ENCODE measurements at places on chromosomes 11 and 22.

GRCh38 chr11:35380603-35381002 is 38.8 kb downstream of the SLC1A2 start:
- DNase-seq = no peak

GRCh38 chr22:49969751-49970527 is 9.4 kb downstream of the PIM3 start:
- DNase-seq = no peak

DNA sequence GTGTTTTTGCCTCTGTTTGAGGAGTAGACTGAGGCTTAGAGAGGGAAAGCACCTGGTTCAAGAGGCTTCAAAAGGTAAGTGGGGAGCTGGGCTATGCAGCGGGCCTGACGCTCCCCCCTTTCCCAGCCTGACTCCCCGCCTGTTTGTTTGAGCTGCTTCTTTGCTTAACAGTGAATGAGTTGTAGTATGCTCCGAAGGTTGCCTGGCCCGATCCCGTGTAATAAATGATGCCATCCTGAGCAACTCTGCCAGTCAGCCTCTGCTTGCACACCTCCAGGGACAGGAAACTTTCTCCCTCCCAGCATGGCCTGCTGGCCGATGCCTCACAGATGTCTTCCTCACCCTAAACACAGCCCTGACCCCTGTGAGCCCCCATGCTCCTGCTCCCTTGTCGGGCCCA is 45.5 kb upstream of the TTLL12 start:
- no peak for DNase-seq

DNA sequence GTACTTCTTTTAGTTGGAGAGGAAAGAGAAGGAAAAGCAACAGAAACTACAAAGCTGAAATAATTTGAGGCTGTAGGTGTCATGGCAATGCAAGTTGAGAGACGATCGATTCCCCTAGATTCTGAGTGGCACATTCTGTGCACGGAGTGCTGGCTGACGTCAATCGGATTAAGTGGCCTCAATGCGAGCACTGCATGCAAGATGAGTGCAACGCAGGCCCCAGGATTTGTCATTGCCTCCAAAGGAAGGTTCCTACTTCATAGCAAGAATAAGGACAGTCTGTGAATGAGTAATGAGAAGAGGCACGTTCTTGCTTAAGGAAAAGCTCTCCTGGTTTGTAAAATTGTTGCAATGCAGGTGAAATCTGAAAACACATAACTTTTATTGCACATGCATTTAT is 892.4 kb downstream of the KCNA4 start:
- DNase-seq = no peak

- DNase-seq = peak; percentile 50
These were observed 49.8 kb upstream of the CYP2D6 start for GRCh38 chr22:42180349-42180842.

GRCh38 chr11:68939583-68940555 is 36.2 kb downstream of the IGHMBP2 start:
- no peak for DNase-seq

DNA sequence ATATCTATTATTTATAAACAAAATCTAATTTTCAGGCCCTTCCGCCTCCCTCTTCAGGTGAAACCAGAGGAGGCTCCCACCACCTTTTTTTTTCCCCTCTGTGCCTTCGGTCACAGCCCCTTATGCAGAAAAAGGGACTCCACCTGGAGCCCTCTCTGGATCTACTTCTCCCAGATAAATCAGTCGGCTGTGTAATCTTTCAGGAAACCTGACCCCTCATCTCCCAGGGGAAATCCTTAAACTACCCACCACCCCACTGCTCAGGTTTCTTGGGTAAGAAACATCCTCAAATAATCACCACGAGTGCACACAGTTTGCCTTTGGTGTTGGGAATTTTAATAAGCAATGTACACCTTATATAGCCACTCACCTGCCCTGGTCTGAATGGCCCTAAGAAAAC is 104.2 kb downstream of the NAV2 start:
- DNase-seq = no peak

DNA sequence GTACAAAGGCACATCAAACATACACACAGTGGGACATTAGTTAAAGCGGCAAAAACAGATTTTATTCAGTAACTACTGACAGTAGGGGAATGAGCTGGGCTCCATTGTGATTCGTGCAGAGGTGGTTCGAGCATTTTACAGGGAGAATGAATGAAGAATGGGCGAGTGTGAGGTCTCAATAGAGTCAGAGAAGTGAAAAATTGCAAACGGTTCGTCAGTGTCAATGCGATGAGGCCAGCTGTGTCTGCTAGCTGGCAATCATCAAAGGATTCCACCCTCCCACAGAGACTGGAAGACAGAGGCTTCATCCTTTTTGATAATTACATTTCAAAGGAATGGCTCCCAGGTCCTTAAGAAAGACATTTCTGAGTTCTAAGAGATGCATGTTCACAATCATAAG is 17.4 kb downstream of the OR4D9 start:
- no peak for DNase-seq

DNA sequence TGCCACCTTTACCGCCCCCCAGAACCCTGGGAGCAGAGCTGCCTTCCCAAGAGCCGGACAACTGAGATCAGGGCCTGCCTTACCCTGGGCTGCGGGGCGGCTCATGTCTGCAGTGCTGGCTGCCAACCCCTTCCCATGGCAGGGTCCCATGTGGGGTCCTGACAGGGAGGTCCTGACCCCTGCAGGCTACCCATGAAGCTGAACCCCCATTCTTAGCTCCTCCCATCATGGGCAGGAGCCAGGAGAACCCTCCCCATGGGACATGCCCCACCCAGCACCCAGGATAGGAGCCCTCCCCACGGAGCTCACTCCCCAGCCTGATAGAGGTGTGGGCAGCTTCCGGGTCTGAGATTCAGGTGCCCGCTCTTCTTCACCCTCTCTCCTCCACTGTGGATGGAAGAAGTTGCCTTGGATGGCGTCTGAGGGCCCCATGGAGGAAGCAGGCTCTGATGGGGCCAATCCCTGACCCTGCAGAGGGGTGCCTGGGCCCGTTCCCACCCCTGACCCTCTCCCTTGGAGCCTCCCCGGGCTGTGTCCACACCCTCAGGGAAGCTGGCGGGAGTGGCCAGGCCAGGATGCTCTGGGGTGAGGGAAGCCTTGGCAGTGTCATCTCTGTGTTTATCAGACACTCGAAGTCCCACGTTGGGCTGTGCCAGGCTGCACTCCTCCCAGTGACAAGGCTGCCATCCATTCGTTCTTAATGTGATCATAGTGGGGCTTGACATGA is 1508.2 kb downstream of the BRD1 start:
- no peak for DNase-seq

DNA sequence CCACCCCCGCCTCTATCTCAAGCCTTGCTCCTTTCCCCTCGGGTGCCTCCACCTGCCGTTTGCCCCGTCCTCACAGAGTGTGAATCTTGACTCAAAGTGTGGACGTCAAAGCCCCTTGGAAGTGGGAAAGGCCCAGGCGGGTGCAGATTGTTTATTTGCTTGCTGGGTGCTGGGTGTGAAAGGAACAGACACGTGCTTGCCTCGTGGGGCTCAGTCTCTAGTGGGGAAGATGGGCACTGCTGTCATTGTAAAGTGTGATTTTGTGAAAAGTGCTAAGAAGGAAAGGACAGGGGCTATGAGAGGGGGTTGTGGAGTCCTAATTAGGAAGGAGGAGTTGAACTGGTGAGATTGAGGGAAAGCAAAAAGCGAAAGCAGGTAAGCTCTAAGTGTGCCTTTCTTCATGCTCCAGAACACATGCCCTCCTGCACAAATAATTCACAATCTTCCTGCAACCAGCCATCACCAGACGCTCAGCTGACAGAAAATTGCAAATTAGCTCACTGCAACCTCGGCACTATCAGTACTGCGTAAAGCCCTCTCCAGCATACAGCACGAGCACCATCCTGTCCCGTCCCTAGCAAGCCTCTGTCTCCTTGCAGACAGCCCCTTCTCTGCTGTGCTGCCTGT is 9.7 kb upstream of the GCAT start:
- no peak for DNase-seq

DNA sequence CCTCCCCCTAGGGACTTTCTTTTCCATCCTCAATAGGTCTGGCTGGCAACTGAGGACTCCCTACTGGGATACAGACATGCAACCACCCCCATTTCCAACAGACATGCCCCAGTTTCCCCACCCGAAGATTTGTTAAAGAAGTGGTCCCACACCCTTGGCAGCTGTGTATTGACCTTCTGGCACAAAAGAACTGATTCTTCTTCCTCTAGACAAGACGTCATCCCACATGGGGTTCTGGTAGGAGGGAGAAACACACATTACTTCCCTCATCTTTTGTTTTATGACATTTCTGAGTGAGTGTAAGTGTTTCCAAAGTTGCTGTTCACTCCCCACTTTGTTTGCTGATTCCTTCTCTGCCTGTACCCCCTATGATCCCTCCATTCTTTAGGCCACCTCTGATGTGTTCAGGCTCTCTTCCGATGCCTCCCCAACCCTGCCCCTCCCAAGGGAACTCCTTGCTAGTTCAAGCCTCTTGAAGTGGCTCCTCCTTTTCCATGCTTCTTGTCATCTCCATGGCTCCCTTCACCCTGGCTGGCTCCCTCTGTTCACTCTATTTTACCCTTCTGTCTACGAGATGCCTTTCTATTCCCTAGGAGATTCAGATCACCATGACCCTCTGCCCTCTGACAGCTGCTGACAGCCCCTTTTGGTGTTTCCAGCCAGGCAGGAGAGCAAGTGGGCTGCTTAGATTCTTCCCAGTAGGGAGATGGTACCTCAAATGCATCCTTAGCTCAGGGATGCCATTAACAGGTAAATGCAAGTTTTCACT is 4.3 kb downstream of the KIRREL3 start:
- DNase-seq = no peak

DNA sequence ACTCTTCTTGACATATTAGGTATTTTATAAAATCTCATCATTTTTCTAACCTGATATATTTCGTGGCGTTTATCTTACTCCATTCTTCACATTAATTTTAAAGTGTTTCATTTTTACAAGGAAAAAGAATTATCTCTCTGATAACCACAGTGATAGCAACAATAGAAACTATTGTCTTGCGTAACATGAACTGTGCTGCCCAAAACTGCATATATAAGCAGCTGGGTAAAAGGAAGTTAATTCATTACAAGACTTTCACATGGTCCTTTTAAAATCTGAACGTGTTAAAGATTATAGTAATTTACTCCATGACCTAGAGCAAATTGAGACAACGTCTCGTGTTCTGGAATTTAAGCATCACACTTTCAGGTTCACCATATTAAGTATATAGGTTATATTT is 210.4 kb upstream of the GRIA4 start:
- DNase-seq = no peak

DNA sequence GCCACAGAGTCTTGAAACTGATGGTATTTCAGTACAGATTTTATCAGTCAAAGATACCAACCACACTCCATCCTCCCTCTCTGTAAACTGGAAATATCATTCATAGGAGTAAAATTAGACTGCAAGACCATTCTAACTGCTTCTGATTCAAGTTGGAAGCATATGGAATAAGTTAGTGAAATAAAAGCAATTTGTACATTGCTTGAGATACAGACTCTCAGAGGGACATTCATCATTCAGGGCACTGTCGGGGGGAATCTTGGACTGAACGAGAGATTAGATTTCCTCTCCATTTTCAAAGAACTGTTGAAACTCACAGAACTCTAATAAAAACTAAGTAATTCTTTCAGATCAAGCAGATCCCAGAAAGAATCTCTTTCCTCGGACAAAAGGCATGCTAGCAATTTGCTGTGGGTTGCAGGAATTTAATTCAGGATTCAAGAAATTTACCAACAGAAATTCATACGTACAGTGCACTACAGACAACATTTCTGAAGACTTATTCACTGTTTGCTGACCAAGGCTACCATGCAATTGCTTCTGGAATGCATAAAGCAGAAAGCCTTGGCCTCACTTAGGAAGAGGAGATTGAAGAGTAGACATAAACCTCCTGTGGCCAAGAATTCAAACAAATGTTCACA is 34.1 kb downstream of the PAMR1 start:
- no peak for DNase-seq

- DNase-seq = no peak
These were observed 30.1 kb downstream of the IGHMBP2 start for GRCh38 chr11:68933605-68934320.

DNA sequence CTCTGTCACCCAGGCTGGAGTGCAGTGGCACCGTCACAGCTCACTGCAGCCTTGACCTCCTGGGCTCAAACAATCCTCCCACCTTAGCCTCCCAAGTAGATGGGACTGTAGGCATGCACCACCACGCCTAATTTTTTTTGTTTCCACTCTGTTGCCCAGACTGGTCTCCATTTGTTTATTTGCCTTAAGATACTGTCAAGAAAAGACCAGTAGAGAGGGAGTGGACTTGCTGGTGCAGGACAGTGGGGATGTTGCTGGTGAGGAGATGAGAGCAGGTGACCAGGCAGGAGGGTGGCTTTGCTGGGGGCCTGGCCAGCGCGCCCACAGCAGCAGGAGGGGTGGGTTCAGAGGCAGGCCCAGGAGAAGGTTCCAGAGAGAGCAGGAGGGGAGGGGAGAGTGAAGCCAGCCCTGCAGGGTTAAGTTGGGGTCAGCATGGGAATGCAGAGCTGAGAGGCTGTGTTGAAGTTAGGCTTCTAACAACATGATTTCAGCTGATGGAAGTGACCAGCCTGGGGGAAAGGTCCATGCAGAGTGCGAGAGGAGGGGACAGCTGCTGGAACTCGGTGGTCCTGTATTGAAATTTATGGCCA is 35.8 kb downstream of the NADSYN1 start:
- DNase-seq = no peak

Measured in T-helper 1 cell (primary cell).